Ovary (tissue), 10 donors: ENCODE measurements at places on chromosomes 2 and 18. TPM values are rescaled to one million over a fixed set of nuclear protein-coding genes. Genes with fewer than 3 reads are reported as not detected.

GRCh38 chr2:239154971-239155805 lies 245.6 kb downstream of the HDAC4 start:
- DNase-seq: peak; percentile 23

VIL1 gene
- not detected for total RNA-seq

GRCh38 chr2:222797261-222797660 lies 63.6 kb upstream of the ACSL3 start:
- no peak for DNase-seq

DNA sequence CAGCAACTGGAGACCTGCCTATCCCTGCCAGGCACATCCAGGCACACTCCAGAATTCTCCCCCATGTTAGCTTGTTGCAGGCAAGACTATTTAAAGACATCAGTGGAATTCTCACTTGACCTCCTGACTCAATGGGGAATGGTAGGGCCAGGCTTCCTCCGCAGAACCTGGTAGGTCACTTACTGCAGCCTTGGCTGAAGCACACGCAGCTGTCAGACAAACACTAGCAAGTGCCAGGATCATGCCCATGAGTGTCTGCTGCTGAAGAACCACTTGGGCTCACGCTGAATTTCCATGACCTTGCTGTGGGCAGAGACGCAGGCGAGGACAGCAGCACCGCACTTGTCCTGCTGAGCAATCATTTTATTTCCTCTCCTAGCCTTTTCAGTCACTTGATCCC lies 3.2 kb downstream of the LRRC30 start:
- DNase-seq: no peak
